A549 treated with GW870086 at 1 μM for 4 hours (cell line): ENCODE measurements at places on chromosomes 4 and X. TPM values are rescaled to one million over a fixed set of nuclear protein-coding genes. Genes with fewer than 3 reads are reported as not detected.

Gene TRAM1L1
- total RNA-seq: 0.40 to 0.70 TPM (median 0.59 TPM) in 5 replicates

Gene FOXR2
- total RNA-seq: not detected in 5 replicates

Gene TLR2
- 0.20 to 0.47 TPM (median 0.39 TPM) in 5 replicates for total RNA-seq

Gene PRSS12
- total RNA-seq: 0.23 to 0.70 TPM (median 0.32 TPM) in 5 replicates

Gene NHS
- 1.7 to 3.2 TPM (median 2.4 TPM) in 5 replicates for total RNA-seq

Gene FAM114A1
- total RNA-seq: 22.8 to 41.4 TPM (median 36.8 TPM) in 5 replicates
